ENCODE measurements at places on chromosomes 3 and 15. TPM values are rescaled to one million over a fixed set of nuclear protein-coding genes. Genes with fewer than 3 reads are reported as not detected.

Gene FGF7
- not detected for total RNA-seq

Gene C3orf22
- not detected for total RNA-seq

DNA sequence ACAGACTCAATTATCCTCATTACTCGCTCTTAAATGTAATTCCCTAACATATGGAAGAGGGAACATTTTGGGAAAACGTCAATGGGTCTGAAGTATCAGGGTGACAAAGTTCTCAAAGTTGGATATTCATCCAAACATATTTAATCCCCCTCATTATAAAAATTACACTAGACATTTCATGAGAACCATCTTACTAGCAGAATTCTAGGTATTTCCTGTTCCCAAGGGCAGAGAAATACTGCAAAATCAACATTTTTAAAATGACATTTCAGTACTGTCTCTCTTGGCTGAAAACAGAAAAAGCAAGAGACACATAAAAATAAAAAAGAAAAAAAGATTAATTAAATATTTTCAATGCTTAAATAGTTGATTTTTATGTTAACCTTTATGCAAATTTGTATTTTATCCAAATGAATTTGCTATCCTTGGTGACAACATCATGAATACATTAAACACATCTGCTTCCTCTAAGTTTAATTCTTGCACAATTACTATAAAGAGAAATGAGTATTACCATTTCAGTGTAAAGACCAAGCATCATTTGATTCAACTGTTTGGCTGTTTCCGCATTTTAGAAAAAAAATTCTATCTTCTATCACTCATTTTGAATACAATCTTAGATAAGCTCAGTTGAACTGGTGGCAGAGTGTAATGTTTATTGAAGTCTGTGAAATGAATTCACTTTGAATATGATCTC lies 114.8 kb upstream of the COL8A1 start:
- DNase-seq, result no peak

GRCh38 chr3:137103739-137104138 lies 146.0 kb downstream of the IL20RB start:
- H3K27me3 ChIP-seq, result peaks cover 8% of the 10 kb centered on the region
- H3K27ac ChIP-seq, result no peak overlapping the region
- H3K4me1 ChIP-seq, result no peaks in the 10 kb centered on the region
- H3K4me3 ChIP-seq, result no peak overlapping the region
- DNase-seq, result no peak

DNA sequence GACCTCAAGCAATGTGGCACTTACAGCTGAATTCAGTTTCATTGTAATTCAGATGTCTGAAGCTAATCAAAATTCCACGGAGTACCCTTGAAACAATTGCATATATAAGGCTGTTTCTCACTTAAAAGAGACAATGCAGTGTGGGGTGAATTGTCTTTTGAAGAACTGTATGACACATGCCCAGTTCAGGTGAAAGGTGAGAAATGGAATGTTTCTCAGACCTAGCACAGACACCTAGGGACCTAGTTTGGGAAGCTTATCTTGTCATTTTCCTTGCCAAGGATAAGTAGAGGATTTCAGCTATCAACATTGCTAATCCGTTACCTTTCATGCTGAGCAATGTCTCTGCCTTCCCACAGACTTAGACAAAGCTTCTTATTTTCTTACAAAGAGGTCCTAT lies 36.3 kb downstream of the MBNL1 start:
- H3K27me3 ChIP-seq, result no peaks in the 10 kb centered on the region
- no peak overlapping the region for H3K4me3 ChIP-seq
- H3K27ac ChIP-seq, result peak overlapping the region; percentile 30
- H3K4me1 ChIP-seq, result peaks cover 88% of the 10 kb centered on the region

Gene ZNF770
- total RNA-seq, result 39.4 TPM

DNA sequence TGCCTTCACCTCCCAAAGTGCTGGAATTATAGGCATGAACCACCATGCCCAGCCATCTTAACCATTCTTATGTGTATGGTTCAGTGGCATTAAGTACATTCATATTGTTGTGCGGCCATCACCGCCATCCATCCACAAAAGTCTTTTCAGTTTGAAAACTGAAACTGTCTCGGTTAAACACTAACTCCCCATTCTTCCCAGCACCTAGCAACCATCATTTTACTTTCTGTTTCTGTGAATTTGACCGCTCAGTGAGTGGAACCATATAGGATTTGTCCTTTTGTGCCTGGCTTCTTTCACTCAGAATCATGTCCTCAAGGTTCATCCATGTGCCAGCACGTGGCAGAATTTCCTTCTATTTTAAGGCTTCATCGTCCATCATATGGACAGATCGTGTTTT lies 5.8 kb downstream of the MCM2 start:
- H3K4me3 ChIP-seq, result no peak overlapping the region
- H3K4me1 ChIP-seq, result peaks cover 34% of the 10 kb centered on the region
- peaks cover 86% of the 10 kb centered on the region for H3K36me3 ChIP-seq
- no peak for DNase-seq
- H3K27me3 ChIP-seq, result no peaks in the 10 kb centered on the region

DNA sequence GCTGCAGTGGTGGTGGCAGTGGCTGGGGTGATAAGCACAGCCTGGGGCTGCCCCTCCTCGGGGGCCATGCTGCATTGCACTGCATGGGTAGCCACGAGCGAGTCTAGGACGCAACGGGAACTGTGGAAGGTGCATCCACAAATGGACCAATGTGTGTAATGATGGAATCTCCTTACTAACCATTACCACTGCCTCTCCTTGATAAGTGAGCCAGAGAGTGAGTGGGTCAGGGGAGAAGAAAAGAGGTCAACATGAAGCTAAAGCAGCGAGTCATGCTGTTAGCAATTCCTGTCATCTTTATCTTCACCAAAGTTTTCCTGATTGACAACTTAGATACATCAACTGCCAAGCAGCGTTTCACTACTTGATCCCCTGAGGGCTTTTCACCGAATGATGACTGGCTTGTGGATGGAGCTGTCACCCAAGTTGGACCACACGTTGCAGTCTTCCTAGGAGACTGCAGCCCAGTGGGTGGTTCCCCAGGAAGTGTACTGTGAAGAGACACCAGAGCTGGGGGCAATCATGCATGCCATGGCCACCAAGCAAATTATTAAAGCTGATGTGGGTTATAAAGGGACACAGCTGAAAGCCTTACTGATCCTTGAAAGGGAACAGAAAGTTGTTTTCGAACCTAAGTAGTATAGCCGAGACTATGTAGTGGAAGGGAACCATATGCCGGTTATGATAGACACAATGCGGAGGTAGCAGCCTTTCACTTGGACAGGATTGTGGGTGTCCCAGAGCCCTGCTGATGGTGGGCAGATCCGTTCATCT lies 20.6 kb downstream of the SAMD7 start:
- no peak overlapping the region for H3K4me3 ChIP-seq
- H3K36me3 ChIP-seq, result no peaks in the 10 kb centered on the region
- peaks cover 4% of the 10 kb centered on the region for H3K4me1 ChIP-seq
- H3K27me3 ChIP-seq, result no peaks in the 10 kb centered on the region
- no peak for DNase-seq
